Stimulated activated CD4-positive, alpha-beta T cell treated with anti-CD3 and anti-CD28 coated beads, Interleukin-4, amount 100 ng/mL, for 24 hours (primary cell): ENCODE measurements at places on chromosomes 11 and 22.
A peak's percentile ranks its signal among the peaks of the same experiment; 100 is the strongest.

GRCh38 chr11:30902929-30903328 lies 316.8 kb upstream of the MPPED2 start:
- DNase-seq: no peak

GRCh38 chr22:20965888-20966855 lies 883 bp upstream of the AIFM3 start:
- DNase-seq: no peak

DNA sequence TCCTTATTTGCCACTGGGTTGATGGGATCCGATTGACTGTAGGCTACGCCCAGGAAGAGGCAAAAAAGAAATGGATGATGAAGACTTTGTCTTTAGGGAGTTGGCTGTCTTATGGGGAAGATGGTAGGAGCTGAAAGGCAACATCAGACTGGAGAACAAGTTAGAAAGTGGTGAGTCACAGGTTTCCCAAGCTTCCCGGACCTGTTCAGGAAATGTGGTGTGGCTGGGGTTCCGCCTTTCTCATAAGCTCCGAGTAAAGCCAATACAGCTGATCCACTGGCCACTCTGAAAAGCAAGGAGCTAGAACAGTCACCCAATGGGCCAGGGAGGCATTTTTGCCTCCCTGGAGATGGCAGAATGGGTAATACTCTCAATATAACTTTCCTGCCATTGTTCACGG lies 194.5 kb downstream of the SNX19 start:
- DNase-seq: no peak

- peak; percentile 18 for DNase-seq
Observed at GRCh38 chr22:24146194-24146616, 35.1 kb upstream of the SUSD2 start.

- no peak for DNase-seq
Observed at GRCh38 chr11:15621565-15621964, 506.8 kb downstream of the INSC start.

- no peak for DNase-seq
Observed at GRCh38 chr11:115965767-115966504, 461.7 kb upstream of the CADM1 start.

- no peak for DNase-seq
Observed at GRCh38 chr22:35131525-35132000, 65.6 kb downstream of the ISX start.

DNA sequence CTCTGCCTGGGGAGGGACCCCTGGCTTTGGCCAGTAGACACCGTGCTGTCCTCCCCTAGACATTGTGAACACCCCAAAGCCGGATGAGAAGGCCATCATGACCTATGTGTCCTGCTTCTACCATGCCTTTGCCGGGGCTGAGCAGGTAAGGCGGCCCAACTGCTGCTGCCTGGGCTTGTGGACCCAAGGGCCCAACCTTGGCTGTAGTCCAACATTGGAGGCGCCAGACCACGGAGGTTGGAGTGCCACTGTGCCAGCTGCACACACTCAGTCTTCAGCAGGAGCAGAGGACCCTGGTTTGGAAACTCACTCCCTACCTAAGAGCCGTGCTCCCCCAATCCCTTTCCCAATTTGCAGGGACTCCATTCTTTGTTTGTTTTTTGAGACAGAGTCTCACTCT lies 9.4 kb downstream of the ACTN3 start:
- DNase-seq: no peak

DNA sequence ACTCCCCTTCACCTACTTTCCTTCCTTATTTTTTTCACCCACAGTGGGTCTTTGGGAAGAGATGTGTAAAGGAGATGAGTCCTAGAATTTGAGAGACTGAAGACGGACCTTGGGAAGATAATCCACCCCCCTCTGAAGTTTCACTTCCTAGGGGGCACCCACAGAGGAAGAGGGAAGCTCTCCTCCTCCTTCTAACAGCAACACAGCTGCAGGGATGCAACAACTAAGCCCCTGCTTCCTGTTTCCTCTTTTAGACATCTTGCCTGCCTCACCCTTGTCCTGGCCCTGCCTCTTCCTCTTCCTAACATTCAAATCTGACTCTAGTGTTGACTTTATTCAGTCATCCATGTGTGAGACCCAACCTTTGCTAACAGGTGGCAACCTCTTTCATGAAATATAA lies 424.6 kb downstream of the BUD13 start:
- no peak for DNase-seq

- DNase-seq: no peak
Observed at GRCh38 chr22:41000941-41001721, 50.0 kb downstream of the RBX1 start.

GRCh38 chr11:107563702-107564101 lies 1.8 kb downstream of the ALKBH8 start:
- peak; percentile 27 for DNase-seq

- no peak for DNase-seq
Observed at GRCh38 chr11:9953994-9954626, 290.2 kb downstream of the SWAP70 start.

GRCh38 chr11:126347751-126348668 lies 7.5 kb upstream of the ST3GAL4 start:
- no peak for DNase-seq

GRCh38 chr11:20618083-20618482 lies 18.7 kb downstream of the SLC6A5 start:
- no peak for DNase-seq

- DNase-seq: no peak
Observed at GRCh38 chr22:33073989-33074418, 15.8 kb upstream of the SYN3 start.

GRCh38 chr22:21073023-21073422 lies 27.3 kb downstream of the LRRC74B start:
- no peak for DNase-seq
